ENCODE measurements at places on chromosomes 12 and 14.

DNA sequence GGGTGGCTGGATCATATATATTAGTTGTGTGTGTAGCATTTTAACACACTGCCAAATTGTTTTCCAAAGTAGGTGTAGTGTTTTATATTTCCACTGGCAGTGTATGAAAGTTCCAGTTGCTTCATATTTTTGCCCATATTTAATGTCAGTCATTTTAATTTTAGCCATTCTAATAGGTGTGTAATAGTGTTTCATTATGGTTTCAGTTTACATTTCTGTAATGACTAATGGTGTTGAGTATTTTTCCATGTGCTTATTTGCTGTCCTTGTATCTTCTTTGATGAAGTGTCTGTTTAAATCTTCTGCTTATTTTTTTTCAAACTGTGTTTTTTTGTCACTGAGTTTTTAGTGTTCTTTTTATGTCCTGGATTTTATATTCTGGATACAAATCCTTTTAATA, 8.7 kb downstream of the TBC1D15 start:
- DNase-seq, result no peak

DNA sequence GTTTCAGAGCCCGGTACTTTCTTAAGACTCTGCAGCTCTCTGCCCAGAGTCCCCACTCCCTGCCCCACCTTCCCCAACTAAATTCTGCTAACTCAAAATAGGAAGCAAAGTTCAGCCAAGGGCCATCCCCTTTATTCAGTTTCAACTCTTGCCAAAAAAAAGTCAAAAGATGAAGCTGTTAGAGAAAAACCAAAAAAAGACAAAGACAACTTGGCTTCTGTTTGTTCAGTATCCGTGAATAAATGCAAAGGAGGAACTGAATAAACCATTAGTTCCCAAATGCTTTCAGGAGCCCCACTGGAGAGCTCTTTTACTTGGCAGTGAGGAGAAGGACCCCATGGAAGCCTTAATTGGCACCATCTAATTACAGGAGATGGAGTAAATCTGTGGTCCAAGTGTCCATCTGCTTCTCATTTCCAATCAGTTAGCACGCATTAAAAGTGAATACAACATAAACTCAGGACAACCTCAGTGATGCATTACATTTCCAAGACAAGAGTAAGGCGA, 155.4 kb upstream of the GZMB start:
- DNase-seq, result no peak

DNA sequence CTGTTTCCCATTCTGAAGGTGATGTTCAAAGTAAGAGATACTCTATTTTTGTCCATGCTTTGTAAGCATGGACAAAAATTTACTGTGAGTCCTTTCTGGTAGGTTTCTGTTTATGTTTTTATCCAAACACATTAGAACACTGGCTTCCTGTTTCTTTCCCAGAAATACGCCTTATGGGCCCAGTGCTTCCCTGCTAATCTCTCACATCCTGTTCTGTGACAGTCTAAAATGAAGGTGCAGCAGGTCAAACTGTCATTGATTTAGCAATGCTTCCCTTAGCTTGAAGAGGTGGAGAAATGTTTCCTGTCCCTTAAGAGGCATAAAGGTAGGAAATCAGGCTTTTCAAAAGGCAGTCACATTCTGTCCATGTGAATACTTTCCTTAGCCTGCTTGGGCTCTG, 305.6 kb downstream of the RPS29 start:
- DNase-seq, result no peak

GRCh38 chr12:129615001-129615400, 288.8 kb downstream of the TMEM132D start:
- DNase-seq, result no peak

DNA sequence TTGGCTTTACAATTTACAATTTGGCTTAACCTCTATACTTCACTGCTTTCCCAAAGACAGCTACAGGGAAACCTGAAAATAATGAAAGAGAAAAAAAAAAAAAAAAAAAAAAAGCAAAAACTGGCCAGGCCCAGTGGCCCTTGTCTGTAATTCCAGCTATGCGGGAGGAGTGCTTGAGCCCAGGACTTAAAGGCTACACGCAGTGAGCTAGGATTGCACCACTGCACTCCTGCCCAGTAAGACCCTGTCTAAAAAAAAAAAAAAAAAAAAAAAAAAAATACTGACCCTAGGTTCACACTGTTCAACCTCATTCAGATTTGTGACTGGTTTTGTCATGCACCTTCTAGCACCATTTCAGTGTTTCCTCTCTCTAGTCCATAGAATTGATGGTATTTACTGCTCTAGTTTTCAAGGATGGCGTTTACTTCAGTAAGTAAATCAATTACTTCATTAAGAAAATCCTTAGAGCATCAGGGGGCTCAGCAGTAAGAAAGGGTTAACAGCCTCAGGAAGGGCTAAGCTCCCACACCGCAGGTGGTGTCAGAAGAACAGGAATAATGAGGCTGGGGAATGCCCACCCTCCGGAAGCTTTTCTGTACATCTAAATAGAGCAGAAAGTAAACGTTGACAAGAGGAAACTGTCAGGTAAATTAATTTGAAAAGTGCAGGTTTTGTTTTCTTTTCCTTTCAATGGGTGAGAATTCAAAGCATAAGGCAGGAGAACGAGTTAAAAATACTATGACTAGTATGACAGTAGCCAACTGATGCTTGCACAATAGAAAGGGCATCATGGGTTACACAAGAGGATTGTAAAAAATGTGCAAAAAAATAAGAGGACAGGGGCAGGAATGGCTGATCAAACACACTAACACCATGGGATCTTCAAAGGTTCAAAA, 115.0 kb upstream of the MDM1 start:
- DNase-seq, result no peak

DNA sequence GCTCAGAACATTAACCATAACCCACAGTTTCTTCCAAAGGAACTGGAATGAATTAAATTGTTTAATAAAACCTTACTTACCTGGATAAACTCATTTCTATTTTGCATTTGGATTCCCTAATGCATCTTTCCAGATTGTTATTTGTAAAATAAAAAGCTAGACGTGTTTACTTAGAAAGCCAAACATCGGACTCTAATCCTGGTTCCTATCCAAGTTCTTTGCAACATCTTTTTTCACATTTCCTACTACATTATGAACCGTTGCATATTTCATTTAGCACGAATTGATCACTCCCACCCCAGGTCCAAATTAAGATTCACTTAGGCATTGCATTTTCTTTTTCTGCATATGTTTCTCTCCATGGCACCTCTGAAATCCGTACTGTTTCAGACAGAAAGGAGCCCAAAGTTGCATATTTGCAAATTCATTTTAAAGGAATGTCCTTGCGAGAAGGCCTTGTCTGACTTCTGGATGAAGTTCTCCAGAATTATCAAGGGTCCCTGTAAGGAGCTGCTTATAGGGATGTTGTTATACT, 164.4 kb upstream of the GSC start:
- no peak for DNase-seq

- DNase-seq, result no peak
Measured at GRCh38 chr12:61452076-61452475, 808.1 kb upstream of the USP15 start.

GRCh38 chr12:122951406-122951805, 14.9 kb downstream of the ABCB9 start:
- DNase-seq, result no peak

All from hematopoietic multipotent progenitor cell treated with erythropoietin and hydrocortisone succinate and interleukin-3 and kit ligand, for 8 days (in vitro differentiated cells).